ENCODE measurements at places on chromosomes 7 and 10.

DNA sequence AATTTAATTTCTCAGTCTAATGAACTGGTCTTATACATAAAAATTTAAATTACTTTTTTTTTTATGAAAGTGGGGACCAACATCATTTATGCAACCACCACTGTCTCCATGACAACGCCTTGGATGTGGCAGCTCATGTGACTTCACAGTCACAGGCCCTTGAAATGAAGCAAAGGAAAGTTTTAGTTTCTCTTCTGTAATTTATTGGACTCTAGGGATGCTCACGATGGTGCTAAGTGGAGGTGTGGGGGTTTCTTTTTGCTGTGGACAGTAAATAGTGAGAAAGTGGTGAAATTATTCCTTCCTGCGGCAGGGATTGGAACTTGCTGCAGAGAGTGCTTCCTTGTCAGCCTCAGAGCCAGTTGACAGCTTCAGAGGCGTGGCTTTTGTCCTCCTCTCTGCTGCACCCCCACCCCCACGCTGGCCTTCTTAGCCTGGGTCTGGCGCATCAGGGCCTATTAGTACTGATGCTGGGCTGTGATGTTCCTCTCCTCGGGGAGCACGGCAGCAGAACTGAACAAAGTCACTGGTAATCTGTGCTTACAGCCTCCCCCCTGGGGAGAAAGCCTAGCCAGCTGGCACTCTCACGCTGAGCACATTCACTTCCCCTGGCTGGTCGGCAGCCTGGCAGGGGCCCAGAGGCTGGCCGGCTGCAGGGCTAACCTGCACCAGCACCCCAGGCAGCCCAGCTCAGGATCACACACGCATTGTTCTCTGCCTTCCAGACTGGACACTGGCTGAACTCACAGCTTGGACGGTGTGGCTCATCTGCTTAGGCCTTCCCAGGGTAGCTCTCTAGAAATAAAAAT is 517.5 kb upstream of the GALNT17 start:
- DNase-seq = no peak

DNA sequence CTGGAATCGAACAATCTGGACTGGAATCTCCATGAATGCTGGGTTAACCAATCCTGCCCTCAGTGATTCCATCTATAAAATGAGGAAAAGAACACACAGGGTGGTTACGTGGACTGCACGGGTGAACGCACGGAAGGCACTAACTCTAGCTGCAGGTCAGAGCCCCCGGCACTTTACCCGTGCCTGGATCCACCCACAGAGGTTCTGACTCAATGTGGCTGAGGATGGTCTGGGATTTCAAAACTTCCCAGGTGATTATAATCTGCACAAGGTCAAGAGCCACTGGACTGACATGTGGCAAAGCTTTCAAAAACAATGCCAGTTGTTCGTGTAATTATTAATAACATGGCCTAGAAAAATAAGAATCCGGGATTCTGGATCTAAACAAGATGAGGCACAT is 29.2 kb downstream of the KIAA1549 start:
- no peak for DNase-seq

DNA sequence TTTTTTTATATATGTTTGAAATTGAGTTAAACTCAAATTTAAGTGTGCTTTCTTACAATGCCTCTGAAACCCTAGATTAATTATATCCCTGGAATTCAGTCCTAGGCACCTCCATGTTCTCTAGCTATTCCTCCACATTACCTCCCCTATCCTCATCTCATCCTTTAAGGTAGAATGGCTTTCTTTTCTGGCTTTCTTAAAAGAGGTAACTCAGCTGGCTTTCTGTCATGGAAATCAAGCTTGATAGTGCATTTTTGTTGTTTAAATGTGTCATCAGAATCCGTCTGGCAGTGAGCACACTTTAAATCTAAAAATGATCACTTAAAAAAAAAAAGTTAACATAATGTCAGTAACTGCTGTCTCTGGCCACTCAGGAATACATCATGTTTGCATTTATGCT is 42.2 kb downstream of the AHR start:
- DNase-seq = no peak

DNA sequence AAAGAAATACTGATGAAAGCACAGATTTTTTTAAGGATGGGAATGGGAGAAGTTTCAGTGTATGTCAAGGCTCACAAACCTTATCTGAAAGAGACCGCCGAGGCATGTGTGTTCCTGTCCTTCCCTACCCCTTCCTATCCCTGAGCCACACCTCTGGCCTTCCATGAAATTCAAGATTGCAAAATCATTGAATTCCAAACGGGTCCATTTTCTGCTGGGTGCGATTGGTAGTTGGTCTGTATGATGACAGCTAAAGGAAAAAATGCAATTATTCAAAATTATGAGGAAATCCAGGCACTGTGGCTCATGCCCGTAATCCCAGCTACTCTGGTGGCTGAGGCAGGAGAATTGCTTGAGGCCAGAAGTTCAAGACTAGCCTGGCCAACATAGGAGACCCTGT is 170.1 kb downstream of the ARHGAP12 start:
- DNase-seq = no peak

DNA sequence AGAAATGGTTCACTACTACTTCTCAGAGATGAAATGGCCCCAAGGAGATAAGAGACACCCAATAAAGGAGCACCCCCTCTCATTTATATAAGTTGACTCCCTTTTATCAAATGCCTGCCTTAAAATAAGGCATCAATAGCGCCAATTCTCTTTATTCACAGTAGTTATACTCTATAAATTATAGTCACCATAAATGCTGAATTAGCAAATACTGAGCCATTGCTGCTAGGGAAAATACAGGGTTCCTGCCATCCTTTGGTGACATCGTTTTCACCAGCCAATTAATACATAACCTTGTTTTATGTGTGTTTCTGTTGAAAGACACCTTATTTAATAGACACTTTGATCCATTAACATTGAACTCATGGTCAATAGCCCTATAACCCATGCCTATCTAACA is 28.6 kb downstream of the DCLRE1C start:
- DNase-seq = no peak

DNA sequence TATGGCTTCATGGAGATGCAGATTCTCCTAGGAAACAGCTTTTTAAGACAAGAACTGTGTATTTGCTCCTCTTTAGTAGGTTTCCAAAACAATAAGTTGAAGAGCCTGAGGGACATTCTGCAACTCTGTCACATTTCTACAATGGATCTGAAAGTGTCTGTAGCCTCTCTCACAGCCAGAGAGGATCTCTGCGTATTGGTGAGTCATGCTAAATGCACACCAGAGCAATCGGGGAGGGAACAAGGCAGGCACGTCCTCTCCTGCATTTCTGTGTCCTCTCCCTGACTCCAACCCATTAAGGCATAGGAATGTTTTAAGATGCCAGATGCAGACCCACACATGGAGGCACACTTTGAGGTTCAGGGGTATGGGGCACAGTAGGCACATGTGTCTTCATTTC is 1126.4 kb upstream of the GHITM start:
- DNase-seq = no peak

DNA sequence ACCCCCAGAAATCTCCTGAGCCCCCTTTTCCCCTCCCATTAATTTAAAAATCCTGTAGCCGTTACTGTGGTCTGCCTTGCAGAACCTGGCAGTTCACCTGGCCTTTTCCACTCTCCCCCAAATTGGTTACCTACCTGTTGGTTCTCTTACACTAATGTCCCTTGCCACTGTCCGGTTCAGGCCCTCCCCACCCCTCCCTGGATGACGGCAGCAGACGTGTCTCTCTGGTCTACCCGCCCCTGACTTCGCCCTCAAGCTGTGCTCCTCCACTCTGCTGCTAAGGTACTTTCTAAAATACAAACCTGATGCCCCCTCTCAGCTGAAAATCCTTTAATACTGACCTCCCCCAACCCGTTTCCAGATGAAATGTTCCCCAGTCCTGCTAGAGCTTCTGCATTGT is 15.6 kb upstream of the SH3PXD2A start:
- DNase-seq = no peak

- DNase-seq = no peak
These were observed 39.1 kb downstream of the CPXM2 start for GRCh38 chr10:123852411-123852951.

DNA sequence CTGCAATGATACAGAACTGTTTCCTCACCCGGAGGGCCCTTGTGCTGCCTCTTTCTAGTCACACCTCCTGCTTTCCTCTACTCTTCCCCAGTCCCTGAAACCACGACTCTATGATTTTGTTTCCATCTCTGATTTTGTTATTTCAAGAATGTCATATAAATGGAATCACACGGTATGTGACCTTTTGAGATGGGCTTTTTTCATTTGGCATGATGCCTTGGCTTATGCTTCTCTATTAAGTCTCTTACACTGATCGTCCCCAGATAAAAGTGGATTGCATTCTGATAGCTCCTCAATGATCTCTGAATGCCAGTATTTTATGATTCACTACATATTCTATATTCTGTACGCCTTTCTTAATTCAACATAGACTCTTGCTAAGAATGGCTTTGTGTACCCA is 78.2 kb downstream of the GALNT11 start:
- no peak for DNase-seq

- DNase-seq = no peak
These were observed 74.8 kb upstream of the GPR37 start for GRCh38 chr7:124840435-124840834.

DNA sequence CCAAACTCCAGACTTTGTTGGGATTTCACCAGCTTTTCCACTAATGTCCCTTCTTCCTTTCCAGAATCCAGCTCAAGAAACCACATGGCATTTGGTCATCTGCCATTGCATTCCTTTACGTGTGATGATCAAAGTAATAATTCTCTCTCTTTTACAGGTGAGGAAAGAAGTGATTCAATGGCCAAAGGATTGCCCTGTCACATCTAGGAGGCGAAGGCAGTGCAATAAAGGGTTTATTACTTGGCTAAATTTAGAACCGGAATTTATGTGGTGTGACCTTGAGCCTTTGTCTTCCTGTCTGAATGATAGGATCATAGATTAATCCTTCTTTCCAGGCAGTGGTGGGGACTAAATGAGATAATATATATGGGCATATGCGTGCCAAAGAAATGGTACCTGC is 58.3 kb upstream of the COBL start:
- no peak for DNase-seq

GRCh38 chr10:78991187-78991586 is 77.6 kb upstream of the ZMIZ1 start:
- no peak for DNase-seq

GRCh38 chr10:17548162-17548561 is 69.0 kb downstream of the HACD1 start:
- no peak for DNase-seq

- no peak for DNase-seq
These were observed 83.0 kb upstream of the ASAH2 start for GRCh38 chr10:50334273-50334672.

- DNase-seq = no peak
These were observed 19.7 kb upstream of the PRPF18 start for GRCh38 chr10:13567030-13567429.

Data from stimulated activated CD8-positive, alpha-beta memory T cell treated with anti-CD3 and anti-CD28 coated beads, Interleukin-4, amount 100 ng/mL, for 4 hours (primary cell).